ENCODE measurements at places on chromosomes 13 and 19.
A peak's percentile ranks its signal among the peaks of the same experiment; 100 is the strongest.

DNA sequence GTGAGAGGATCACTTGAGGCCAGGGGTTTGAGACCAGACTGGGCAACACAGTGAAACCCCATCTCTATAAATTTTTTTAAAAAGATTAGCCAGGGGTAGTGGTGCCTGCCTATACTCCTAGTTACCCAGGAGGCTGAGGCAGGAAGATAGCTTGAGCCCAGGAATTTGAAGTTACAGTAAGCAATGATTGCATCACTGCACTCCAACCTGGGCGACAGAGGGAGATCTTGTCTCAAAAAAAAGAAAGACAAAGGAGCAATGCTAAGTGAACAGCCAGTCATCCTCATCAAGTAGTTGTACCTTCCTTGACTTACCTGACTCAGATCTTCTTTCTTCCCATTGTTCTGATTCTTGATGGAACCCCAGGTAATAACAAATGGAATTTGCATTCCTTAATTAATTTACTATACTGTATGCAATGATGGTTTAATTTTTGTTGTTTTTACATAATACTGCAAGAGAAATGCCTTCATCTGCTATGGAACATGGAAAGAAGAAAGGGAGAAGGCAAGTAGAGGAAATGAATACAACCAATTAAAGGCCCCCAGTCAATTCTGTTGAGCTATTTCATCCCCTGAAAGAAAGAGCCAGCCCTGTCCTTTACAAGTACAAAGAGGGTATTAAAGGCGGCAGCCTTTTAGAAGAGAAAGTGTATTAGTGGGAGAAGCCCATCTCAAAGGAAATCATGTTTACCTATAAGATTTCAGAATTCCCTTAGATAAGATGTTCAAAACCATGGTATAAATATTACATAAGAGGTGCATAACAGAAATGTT, 316.7 kb downstream of the DIAPH3 start:
- no peak for ATAC-seq

GRCh38 chr19:55131421-55131820, 14.0 kb upstream of the PPP1R12C start:
- no peak for ATAC-seq

GRCh38 chr13:104571161-104571892, 1505.1 kb upstream of the SLC10A2 start:
- no peak for ATAC-seq

- ATAC-seq = no peak
Measured at GRCh38 chr19:32373585-32374295, 28.3 kb downstream of the ZNF507 start.

- ATAC-seq = no peak
Measured at GRCh38 chr19:30311911-30312310, 60.3 kb upstream of the ZNF536 start.

DNA sequence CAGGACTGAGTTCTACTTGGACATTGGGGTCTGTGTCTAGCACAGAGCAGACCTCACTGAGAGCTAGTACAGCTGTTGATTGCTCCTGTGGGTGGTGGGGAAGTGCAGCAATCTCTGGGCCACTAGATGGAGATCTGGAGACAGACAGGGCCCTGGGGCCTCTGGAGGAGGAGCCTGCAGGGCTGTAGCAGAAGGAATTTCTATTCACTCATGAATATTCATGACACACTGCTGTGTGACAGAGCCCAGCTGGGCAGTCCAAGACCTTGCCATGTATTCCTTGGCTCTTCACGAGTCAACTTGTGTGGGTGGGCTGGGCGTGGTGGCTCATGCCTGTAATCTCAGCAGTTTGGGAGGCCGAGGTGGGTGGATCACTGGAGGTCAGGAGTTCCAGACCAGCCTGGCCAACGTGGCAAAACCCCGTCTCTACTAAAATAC, 37.5 kb downstream of the SUGP2 start:
- ATAC-seq = peak; percentile 56

DNA sequence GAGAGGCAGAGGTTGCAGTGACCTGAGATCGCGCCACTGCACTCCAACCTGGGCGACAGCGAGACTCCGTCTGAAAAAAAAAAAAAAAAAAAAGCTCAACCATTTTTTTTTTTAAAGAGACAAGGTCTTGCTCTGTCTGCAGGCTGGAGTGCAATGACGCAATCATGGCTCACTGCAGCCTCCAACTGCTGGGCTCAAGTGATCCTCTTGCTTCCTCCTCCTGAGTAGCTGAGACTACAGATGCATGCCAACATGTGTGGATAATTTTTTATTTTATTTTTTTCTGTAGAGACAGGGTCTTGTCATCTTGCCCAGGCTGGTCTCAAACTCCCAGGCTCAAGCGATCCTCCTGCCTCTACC, 10.3 kb downstream of the EHD2 start:
- peak; percentile 66 for ATAC-seq

GRCh38 chr19:11208561-11209471, 11.5 kb upstream of the KANK2 start:
- ATAC-seq = peak; percentile 14

- ATAC-seq = no peak
Measured at GRCh38 chr13:51243832-51244231, 21.6 kb downstream of the FAM124A start.

- no peak for ATAC-seq
Measured at GRCh38 chr13:42686165-42686564, 95.2 kb upstream of the FAM216B start.

DNA sequence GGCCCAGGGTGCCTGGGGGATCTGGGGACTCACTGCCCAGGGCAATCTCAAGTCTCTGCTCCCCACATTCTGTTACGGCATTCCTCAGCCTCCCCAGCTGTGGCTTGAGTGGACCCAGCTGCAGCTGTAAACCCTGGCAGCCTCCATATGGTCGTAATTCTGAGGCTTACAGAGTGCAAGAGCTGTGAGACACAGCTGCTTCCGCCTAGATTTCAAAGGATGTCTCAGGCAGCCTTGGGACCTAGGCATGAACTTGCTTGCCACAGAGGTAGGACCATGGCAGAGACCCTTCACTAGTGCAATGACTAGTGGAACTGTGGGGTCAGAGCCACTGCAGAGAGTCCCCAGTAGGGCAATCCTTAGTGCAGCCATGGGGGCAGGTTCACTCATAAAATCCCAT, 297.5 kb downstream of the ENOX1 start:
- ATAC-seq = no peak

GRCh38 chr19:35266520-35267352, 2.0 kb upstream of the USF2 start:
- ATAC-seq = no peak

DNA sequence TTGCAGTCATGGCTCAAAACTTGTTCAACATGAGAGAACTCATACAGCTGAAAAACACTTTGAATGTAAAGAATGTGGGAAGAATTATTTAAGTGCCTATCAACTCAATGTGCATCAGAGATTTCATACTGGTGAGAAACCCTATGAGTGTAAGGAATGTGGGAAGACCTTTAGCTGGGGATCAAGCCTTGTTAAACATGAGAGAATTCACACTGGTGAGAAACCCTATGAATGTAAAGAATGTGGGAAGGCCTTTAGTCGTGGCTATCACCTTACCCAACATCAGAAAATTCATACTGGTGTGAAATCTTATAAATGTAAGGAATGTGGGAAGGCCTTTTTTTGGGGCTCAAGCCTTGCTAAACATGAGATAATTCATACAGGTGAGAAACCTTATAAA, 20.1 kb downstream of the ZNF283 start:
- ATAC-seq = no peak

DNA sequence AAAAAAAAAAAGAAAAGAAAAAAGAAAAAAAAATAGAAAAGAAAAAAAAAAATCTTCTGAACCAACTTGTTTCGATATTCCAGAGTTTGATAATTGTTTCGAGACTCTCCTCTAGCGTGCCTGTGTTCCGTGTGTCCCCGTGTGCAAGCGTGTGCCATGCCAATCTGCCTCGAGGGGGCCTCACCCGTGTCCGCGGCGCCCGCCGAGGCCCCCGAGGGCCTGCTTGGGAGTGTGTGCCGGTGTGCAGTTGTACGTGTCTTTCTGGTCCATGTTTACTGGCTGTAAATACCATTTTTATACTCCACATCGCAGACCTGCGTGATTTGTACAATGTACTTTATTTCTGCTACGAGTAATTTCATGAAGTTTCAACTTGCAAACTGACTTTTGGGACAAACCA, 69.9 kb upstream of the NFIC start:
- ATAC-seq = no peak

DNA sequence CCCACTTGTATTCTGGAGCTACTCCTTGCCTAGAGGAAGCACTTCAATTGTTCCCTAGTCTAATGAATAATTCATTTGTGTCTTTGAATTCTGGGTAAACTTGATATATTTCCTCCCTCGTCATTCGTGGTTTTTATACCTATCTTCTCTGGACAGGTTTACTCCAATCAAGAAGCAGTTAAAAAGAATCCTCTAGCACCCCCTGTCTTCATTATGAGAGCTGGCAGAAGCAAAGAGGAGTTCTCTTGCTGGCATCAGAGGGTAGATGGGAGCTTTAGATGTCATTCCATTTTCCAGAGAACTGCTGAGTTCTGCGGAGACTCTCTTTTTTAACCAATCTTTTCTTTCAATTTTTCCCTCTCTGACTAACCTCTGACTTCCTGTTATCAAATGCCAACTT, 627.7 kb downstream of the FGF9 start:
- no peak for ATAC-seq

DNA sequence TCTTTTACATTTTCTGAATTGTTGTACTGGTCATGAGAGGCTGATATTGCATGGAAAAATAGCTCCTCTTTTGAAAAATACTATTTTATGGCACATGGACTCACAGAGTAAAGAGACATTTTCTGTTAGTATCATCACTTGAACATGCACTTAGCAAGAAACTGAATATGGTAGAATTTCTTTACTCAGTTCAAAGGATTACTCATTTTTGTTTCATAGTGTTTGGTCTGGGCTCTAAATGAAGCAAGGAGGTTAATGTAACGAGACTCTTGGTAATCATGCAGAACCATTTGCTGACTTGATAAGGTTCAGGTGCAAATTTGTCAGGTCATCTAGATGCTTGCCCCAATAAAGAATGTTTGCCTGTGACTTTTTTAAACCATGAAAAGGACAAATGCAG, 63.2 kb downstream of the GPC6 start:
- no peak for ATAC-seq

DNA sequence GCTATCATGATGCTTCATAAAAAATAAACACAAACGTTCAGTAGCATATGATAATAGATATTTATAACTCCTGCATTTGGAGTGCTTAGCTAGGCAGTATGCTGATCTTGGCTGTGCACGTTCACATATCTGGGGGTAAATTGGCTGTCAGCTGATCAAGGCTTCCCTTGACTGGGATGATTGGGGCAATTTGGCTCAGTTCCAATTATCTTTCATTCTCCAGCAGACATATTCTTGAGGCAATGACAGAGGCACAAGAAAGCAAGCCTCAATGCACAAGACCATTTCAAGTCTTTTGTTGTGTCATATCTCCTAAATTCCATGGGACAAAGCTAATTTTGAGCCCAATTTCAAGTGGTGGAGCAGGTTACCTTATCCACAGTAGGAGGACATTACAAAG, 142.0 kb downstream of the DLEU7 start:
- ATAC-seq = no peak

- ATAC-seq = no peak
Measured at GRCh38 chr13:44837250-44837649, 152.0 kb downstream of the NUFIP1 start.

DNA sequence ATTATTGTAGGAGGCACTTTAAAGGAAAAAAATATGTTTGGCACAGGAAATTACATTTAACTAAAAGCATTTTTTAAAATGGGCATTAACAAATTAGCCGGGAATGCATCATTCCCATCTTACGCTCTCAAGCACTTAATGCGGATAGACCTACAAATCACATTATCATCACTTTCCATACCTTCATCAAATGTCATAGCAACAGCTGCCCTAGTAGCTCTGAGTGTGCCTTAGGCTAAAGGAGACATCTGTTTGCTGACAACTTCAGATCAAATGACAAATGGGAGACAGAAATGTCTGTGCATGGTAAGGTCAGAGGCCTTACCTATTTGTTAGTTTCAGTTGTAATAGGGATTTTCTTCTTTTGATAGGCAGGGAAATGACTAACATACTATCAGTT, 773.2 kb upstream of the SLC10A2 start:
- ATAC-seq = no peak

DNA sequence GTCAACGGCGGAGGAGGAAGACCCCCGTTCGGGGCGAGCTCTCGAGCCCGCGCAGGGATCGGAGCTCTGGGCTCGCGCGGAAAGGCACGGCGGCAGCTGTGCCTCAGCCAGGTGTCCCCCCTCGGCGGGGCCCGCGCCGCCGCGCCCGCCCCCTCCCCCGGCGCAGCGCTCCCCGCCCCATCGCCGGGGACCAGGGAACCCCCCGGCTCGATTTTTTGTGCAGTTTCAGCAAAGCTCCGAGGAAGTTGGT, 110.0 kb downstream of the KCNRG start:
- ATAC-seq = peak; percentile 3

DNA sequence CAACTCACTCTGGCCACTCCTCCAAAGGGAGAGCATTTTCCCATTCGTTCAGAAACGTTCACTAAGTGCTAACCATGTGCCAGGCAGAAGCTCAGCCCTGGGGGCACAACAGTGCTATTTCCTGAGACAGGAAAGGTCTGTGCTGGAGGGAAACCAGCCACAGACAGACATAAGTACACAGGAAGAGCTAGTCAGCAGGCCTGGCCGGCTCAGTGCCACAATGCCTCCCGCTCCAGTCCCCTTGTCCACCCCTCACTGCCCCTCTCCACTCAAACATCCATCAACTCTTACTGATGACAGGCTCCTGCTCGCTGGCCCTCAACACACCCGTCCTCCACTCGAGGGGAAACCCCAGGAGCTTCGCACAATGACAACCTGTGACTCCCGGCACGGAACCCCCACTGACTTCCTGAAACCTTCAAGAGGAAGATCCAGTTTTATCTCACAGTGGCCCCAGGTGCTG, 11.3 kb upstream of the PLA2G4C start:
- ATAC-seq = peak; percentile 69

DNA sequence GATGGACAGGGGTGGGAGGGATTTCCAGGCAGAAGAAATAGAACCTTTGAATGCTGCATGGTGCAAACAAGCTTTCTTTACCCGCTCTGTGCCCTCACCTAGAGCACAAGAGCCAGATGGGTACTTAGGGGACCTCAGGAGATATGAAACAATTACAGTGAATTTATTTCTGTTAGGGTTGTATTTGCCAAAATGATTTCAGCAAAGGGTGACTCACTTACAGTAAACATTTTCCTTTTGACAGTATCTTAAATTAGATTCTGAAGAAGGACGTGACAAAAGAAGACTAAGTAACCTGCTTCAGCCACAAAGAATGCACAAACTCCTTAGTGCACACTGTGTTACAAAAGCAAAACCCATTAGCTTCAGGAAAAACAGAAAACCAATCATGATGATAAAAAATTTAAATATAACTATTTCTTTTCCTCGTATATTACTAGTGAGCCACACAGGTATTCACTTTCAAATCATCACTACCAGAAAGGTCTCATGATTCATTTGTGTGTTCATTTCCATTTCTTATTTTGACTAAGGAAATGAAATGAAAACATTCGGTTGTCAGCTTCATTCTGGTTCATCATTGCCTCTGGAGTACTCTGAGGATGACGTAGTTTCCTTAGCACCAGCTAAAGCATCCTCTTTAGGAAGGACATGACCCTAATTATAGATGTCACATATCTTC, 158.8 kb downstream of the NHLRC3 start:
- peak; percentile 90 for ATAC-seq

- ATAC-seq = no peak
Measured at GRCh38 chr19:58516964-58517833, 2.4 kb downstream of the ZBTB45 start.

GRCh38 chr13:44388427-44389059, 14.9 kb downstream of the SERP2 start:
- ATAC-seq = no peak

GRCh38 chr13:75685239-75685697, 49.1 kb downstream of the LMO7 start:
- ATAC-seq = peak; percentile 98

- no peak for ATAC-seq
Measured at GRCh38 chr13:51885651-51886050, 23.9 kb downstream of the CCDC70 start.

- ATAC-seq = no peak
Measured at GRCh38 chr19:2808129-2808941, 11.3 kb upstream of the ZNF554 start.
